NCI-H524 treated with DMSO at 0.1 percent for 48 hours (cell line): ENCODE measurements at places on chromosomes 7 and 10.

- DNase-seq = no peak
These were observed 5.2 kb upstream of the XPNPEP1 start for GRCh38 chr10:109928475-109928891.

DNA sequence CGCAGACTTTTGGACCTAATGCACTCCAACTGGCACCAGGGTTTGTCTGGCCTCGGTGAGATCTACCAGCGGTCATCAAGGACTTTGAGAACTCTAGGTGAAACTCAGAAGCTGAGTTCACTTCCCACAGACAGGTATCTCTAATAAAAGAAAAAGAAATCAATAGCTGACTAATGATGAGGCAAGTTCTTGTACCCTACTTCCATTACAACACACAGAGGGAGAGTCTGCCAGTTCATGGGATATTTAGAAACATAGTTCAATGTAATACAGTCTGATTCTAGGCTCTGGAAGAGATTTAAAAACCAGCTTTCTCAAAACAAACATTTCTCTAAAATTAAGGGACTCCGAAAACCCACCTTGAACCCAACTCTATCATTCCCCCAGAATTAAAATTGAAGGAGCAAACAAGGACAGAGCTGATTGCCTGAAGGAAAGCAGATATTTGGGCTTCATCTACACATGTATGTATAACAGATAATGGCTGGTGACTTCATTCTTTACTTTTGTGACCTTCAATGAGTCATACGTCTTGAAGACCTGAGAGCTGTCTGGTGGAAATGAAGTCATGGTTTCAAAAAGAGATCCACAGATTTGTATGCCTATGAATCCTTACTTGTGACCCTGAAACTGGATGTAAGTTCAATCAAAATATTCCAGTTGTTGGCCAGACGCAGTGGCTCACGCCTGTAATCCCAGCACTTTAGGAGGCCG, 2.7 kb upstream of the PNLIPRP1 start:
- DNase-seq = no peak

DNA sequence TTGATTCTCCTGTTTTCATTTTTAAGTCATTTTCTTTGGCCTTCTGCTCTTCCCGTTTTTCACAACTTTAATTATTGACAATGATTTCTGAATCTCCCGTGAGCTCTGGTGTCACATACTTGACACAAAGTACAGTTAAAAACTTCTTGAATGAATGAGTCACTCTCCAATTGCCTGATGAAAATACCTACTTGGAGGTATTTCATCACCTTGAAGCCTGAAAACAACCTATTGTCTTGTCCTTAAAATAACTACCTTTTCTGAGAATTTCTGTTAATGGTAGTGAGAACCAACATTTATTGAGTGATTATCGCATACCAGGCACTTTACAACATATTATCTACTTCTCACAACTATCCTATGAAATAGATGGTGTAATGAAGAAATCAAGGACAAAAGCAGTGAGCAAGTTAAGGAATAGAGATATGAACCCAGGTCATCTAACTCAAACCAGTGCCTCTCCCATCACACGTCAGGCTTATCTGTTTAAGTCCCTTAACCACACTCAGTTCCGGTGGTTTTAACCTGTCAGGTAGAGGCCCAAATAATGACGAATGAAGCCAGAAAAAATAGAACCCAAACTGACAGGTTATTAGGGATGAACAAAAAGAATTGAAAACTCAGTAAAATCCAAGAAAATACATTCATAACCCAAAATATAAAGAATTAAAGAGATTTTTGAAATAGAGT, 11.6 kb downstream of the BET1 start:
- DNase-seq = no peak

- DNase-seq = no peak
These were observed 50.8 kb downstream of the GSDME start for GRCh38 chr7:24706211-24707170.

GRCh38 chr10:11879387-11880094, 56.4 kb downstream of the PROSER2 start:
- no peak for DNase-seq

GRCh38 chr10:62899311-62899710, 83.1 kb upstream of the EGR2 start:
- no peak for DNase-seq

- no peak for DNase-seq
These were observed 38.3 kb downstream of the FRMPD2 start for GRCh38 chr10:48236199-48236621.

DNA sequence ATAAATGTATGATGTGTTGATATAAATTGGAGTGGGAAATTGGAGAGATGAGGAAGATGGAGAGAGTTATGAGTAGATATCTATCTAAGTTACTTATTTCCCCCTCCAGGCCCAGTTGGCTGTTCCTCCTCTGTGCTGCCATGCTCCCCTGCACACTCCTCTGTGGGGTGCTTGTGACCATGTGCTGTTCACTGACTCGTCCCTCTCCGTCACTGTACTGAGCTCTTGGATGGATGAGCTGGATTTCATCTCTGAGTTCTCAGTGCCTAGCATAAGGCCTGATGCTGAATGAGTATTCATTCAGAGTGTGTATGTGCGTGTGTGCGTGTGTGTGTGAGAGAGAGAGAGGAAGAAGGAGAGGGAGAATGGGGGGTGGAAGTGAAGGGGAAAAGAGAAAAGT, 14.5 kb downstream of the OR9A2 start:
- no peak for DNase-seq

GRCh38 chr7:114647518-114647917, 232.9 kb downstream of the FOXP2 start:
- no peak for DNase-seq

GRCh38 chr10:3295582-3296151, 123.1 kb upstream of the PITRM1 start:
- DNase-seq = no peak
